ENCODE measurements at places on chromosomes 1 and 21.

GRCh38 chr1:92784021-92784638 lies 778 bp downstream of the EVI5 start:
- peak; percentile 61 for DNase-seq

DNA sequence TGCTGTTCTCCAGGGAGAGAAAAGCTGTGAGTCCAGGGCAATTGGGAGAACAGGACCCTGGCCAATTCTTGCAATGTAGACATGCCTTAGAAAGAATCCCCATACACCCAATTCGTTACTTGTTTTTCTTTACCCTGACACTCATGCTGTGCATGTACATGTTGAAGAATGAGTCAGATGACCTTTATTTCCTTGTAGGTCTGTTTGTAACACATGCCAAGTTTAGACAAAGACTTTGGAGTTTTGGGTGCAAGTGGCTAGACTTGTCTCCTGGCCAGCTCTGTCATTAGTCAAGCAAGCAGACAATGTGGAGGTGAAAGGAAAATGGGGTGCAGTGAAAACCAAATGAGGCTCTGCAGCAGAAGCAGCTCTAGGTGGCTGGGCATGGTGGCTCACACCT lies 38.1 kb downstream of the GNPAT start:
- peak; percentile 6 for DNase-seq

DNA sequence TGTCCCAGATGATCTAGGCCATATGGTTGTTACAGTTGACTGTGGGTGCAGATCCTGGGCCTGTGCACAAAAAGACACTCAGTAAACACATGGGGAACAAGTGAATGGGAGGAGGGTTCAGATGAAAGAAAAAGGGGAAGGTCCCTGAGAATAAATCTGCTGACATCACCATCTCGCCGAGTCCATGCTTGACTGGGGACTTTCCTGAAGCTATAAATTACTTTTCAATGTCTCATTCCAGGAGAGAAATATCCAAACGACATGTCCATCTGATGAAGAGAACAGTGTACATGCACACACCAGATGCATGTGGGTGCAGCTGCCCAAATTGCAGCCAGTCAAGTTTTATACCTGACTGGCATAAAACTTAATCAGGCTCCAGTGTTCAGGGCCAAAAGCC lies 109.0 kb downstream of the HIVEP3 start:
- DNase-seq: no peak

GRCh38 chr1:170241266-170241851 lies 95.6 kb downstream of the NTMT2 start:
- DNase-seq: no peak

- no peak for DNase-seq
These were observed 6.0 kb upstream of the FCRL2 start for GRCh38 chr1:157782931-157783330.

All from fibroblast of villous mesenchyme (primary cell).